ENCODE measurements at places on chromosomes 7 and 10. TPM values are rescaled to one million over a fixed set of nuclear protein-coding genes. Genes with fewer than 3 reads are reported as not detected.

Gene TDRD1
- not detected for total RNA-seq

Gene CCDC172
- total RNA-seq: not detected

Gene IGF2BP3
- total RNA-seq: 4.3 TPM

Gene MET
- 43.0 TPM for total RNA-seq

Gene AMZ1
- not detected for total RNA-seq

Gene OR2A12
- total RNA-seq: not detected

Gene AGAP3
- 43.8 TPM for total RNA-seq

Gene CBLL1
- total RNA-seq: 11.0 TPM

Gene PNLIPRP3
- total RNA-seq: under 0.01 TPM

Gene PNLIPRP2
- total RNA-seq: not detected

Gene PYROXD2
- total RNA-seq: 2.3 TPM

Gene SLC39A12
- under 0.01 TPM for total RNA-seq

Gene BBS9
- 11.2 TPM for total RNA-seq

Gene PTPRZ1
- total RNA-seq: not detected

Gene CLDN4
- 0.25 TPM for total RNA-seq

Gene SLC26A5
- total RNA-seq: 0.64 TPM

Gene FRMPD2
- 0.13 TPM for total RNA-seq

Gene MNX1
- total RNA-seq: under 0.01 TPM

Gene C7orf57
- total RNA-seq: not detected

Gene CDC14C
- total RNA-seq: not detected

Gene DNAH11
- 0.13 TPM for total RNA-seq
